CD4-positive, alpha-beta T cell treated with Interferon alpha-2 for 1 hour (primary cell): ENCODE measurements at places on chromosomes 6 and 20.

- no peak for DNase-seq
Observed at GRCh38 chr6:107827541-107827940, 3.4 kb upstream of the SCML4 start.

GRCh38 chr20:20697325-20697845, 15.1 kb downstream of the RALGAPA2 start:
- DNase-seq, result no peak

- no peak for DNase-seq
Observed at GRCh38 chr6:118932421-118932820, 2.5 kb downstream of the MCM9 start.

DNA sequence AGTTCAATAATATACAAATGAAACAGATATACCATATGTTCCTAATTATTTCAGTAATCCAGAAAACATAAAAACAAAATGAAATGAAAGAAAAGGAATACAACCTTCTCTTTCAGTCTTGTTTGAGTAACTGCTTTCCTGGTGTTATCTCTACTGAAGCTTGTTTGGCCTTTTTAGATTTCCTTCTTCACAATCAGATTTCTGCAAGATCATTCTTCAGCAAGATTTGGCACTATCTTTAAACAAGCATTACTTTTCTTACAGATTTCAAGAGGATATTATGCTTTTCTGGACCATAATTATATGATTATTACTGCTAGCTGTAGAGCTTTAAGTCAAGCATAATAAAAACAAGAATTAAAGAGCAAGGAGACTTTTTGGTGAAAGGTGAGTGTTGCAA, 120.2 kb downstream of the MYB start:
- no peak for DNase-seq

DNA sequence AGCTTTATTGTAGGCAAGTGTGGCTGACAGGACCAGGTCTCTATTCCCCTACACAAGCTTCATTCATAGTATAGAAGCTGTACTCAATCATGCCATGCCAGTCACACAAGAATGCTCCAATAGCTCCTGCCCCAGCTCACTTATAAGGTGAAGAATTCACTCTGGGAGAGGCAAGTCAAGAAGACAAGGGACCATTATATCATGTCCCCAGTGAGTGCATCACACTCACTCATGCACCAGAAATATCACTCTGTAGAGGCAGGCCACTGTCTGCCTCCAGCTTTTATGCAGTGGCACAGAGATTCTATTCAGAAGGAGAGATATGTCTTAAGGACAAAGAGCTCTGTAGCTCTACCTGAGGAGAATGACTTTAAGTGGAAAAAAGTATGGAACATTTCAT, 263.2 kb downstream of the GJA1 start:
- DNase-seq, result no peak

- no peak for DNase-seq
Observed at GRCh38 chr20:41228858-41229257, 88.7 kb downstream of the ZHX3 start.

GRCh38 chr20:46123482-46124245, 5.5 kb downstream of the CD40 start:
- DNase-seq, result no peak

DNA sequence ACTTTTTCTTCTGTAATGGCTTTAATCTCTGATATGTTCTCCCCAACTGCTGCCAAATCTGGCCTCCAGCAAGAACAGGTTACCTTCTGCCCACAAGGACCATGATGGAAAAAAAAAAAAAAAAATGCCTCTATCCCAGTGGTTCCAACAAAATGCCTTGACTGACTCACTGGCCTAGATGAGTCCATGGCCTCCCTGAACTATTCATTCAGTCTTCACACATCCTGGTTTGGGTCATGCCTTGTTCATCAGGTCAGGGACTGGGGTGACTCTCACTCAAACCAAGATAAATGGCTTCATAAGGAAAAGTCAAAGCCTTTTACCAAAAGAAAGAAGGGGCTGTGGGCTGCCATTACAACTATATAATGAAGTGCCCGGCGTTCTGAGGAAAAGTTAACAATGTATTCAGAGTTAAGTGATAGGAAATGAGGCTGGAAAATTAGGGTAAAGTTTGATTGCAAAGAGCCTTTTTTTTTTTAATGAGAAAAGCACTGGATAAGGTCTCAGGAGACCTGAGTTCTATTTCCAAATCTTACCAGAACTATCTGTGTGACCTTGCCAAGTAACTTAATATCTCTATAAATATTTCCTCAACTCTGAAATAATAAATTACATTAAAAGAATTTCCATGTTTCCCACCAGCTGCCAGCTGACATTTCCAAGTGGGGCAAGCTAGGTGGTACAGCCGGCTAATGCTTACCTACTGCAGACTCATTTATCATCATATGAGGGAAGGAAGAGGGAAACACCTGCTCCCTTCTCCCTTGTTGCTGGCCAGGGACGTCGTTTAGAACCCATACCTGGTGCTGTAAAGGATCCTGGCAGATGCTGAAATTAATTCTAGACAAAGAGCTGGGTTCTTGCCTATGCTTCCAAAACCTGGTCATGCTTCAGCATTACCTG, 380.0 kb upstream of the MARCKS start:
- DNase-seq, result no peak

GRCh38 chr6:14010275-14010674, 85.5 kb downstream of the RNF182 start:
- no peak for DNase-seq

- DNase-seq, result no peak
Observed at GRCh38 chr6:154359679-154360078, 3.1 kb upstream of the IPCEF1 start.

- no peak for DNase-seq
Observed at GRCh38 chr6:128278836-128279235, 241.6 kb downstream of the PTPRK start.

DNA sequence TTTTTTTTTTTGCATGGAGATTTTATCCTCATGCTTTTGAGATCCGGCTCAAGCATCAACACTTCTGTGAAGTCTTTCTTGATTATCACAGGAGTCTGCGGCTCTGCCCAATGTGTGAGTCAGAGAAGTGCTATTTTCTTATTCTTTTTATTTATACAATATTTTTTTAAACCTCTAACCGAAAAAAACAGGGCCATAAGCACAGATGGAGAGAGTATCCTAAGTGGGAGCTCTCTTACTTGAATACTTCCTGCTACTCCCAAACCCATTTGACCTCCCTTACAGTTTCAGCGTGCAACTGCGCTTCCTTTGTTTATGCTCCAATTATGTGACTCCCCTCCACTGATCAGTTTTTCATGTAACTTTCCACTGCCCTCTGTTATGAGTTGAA, 8.7 kb upstream of the ATXN1 start:
- DNase-seq, result no peak

DNA sequence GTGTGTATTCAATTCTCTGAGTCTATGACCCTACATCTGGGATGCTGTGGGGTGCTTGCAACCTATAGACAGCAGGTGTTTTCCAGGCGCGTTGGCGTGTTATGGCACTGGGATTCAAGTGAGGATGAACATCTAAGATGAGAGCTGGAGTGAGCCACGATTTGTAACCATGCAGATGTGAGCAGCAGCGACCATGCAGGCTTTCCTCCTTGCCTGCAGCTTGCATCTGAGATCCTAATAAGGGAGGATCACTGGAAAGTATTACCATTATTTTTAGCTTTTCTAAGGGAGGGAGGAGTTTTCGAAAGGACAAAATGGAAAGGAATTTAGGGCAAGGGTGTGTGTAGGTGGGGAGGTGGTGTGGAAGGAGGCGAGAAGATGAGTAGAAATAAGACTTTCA, 216.7 kb downstream of the ATXN1 start:
- no peak for DNase-seq

- DNase-seq, result peak; percentile 27
Observed at GRCh38 chr20:1696521-1697209, 39.1 kb upstream of the SIRPG start.

DNA sequence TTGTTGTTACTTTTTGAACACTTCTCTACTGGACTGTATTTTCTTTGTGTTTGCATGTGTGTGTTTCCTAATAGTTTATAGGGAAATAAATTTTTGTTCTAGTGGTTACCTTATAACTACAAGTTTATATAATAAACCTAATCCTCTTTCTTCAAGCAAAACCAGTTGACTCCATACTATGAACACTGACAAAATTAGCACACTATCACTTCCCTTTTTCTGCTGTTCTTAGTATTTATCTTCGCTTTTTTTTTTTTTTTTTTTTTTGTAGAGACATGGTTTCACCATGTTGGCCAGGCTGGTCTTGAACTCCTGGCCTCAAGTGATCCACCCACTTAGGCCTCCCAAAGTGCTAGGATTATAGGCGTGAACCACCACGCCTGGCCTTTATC, 25.0 kb upstream of the C6orf62 start:
- no peak for DNase-seq

DNA sequence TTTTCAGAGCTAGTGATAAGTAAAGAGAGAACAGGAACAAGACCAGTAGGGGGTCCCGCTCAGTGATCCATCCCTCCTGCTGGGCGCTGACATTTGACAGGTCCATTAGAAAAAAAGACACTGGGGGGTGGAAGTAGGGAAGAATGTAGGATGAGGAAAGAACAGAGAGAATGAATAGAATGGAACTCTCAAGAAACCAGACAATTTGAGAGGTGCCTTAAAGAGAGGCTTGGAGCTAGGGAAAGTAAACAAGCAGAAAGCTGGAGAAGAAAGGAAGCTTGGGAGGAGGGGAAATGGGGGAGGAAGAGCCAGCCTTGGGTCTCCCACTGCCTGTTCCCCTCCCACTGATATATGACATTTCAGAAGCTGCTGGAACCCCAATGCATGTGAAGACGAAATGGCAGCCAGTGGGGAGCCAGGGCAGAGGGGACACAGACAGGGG, 8.4 kb downstream of the GABBR1 start:
- no peak for DNase-seq

GRCh38 chr6:87483929-87484328, 11.2 kb downstream of the SLC35A1 start:
- DNase-seq, result no peak

GRCh38 chr20:53598140-53599043, 4.8 kb upstream of the ZNF217 start:
- DNase-seq, result peak; percentile 57

- DNase-seq, result no peak
Observed at GRCh38 chr6:20658053-20658452, 123.8 kb downstream of the CDKAL1 start.

- DNase-seq, result no peak
Observed at GRCh38 chr20:51341581-51341980, 200.9 kb downstream of the NFATC2 start.

DNA sequence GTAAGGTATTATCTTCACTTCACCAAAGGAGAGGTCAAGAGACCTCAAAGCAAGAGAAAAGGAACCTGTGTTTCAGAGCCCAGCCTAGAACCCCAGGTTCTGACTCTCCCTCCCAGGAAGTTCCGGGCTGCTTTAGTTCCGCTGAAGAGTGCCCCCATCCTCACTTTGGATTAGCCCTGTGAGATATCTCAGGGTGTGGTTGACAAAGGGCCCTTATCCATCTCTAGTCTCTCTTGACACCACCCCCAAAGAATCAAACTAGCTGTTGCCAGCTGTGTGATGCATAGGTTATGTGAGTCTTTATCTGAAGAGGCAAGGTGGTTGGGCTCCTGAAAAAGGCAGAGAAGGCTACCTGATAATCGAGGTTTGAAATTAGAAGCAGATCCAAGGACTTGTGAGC, 20.6 kb downstream of the BRPF3 start:
- no peak for DNase-seq

- no peak for DNase-seq
Observed at GRCh38 chr6:116405138-116405537, 34.4 kb downstream of the DSE start.

GRCh38 chr6:143060806-143061596, at the start of gene AIG1:
Gene AIG1 (plus strand): TSS chr6:143060889. CDS start chr6:143060926, 37 bp downstream.
- DNase-seq, result peak; percentile 66

DNA sequence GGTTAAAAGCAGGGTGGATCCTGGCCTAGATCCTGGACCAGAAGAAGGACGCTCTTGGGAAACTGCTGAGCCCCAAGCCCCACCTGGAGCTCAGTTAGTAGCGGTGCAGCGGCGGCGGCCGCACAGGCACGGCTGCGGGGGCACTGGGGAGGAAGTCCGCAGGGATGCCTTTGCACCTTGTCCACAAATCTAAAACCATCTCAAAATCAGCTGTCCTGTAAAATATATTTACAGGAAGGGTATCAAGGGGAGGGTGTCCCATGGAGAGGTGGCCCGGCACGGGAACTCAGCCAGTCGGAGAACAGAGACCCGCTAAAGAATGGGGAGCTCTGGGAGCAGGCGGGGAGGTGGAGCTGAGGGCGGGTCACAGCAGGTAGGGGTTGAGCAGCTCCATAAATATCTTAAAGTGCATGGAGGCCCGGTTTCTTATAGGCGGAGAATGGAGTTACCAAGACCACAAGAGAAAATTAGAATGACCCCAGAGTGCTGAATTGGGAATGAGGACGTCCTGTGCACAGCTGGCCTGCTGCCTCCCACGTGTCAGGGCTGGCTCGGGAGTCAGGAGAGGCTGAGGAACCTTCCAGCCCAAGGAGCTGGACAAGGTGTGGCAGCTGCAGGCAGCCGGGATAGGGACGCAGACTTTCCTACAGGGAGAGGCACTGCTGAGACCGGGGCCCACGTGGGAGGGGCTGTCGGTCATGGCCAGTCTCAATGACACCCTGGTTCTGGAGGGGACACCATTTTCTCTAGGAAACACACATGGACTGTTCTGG, 8.0 kb downstream of the MTG2 start:
- DNase-seq, result no peak

GRCh38 chr20:5928836-5929715, 21.3 kb downstream of the TRMT6 start:
- no peak for DNase-seq

- DNase-seq, result no peak
Observed at GRCh38 chr6:44386364-44386928, 1.1 kb upstream of the CDC5L start.

DNA sequence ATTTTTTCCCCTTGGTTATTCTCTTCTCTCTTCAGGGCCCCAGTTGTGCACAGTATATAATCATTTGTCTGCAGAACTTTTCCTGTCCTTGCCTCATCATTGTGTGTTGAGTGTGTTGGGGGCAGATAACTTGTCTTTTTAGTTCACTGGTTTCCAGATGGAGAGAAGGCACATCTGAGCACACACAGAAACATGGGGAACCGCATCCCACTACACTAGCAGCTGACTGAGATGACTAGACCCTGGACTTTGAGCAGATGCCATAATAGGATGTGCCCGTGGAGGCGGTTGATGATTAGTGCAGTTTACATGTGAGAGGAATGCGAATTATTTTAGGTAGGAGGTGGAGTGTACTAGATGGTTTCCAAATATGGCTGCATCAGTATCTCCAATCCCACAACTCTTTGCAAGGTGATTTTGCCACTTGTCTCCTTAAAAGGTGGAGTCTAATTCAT, 26.5 kb upstream of the SH3BGRL2 start:
- no peak for DNase-seq

- DNase-seq, result no peak
Observed at GRCh38 chr6:159279790-159280277, 110.6 kb downstream of the FNDC1 start.
